ENCODE measurements at places on chromosomes 11 and 22.

- no peak for DNase-seq
Observed at GRCh38 chr11:17277024-17277584, 565 bp downstream of the NUCB2 start.

DNA sequence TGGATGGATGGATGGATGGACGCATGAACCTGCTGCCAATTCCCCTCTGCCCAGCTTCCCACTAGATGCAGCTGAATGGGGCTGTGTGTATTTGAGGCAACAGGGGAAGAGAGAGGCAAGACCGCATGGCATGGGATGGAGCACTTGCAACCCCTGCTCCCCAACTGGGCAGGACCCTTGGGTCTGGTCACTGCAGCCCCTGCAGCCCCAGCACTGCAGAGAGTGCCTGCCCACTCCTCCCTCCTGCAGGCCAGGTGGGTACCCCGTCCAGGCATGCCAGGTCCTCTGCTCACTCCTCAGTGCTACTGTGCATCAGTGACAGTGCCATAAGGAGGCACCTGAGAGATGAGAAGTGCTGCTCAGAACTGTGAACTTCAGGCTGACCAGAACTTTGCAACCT is 40.3 kb downstream of the OSBPL5 start:
- DNase-seq, result peak; percentile 19

- DNase-seq, result no peak
Observed at GRCh38 chr11:122649116-122649515, 6.4 kb upstream of the UBASH3B start.

DNA sequence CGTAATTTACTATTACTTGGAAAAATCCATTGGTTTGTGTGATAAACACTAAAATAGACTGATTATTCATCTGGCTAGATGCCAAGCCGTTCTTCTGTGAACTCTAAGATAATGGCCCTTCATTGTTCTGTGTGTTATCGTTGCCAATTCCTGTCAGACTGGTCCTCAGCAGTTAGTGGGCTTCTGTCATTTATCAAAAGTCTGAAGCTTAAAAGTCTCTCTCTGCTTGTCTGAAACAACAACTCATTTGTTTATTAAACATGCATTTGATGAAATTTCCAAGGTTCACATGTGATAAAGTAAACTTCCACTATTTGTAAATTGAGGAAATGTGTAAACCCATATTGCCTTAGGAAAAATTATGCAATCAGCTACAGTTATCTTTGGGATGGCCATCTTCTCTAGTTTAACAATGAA is 21.1 kb upstream of the RDX start:
- no peak for DNase-seq

- peak; percentile 92 for DNase-seq
Observed at GRCh38 chr11:10304495-10305261, at the start of gene ADM. Gene ADM, plus strand, starts transcription at chr11:10305073. Its CDS starts 628 bp downstream, at chr11:10305701.

GRCh38 chr22:49517211-49517610 is 310.5 kb downstream of the BRD1 start:
- DNase-seq, result no peak

DNA sequence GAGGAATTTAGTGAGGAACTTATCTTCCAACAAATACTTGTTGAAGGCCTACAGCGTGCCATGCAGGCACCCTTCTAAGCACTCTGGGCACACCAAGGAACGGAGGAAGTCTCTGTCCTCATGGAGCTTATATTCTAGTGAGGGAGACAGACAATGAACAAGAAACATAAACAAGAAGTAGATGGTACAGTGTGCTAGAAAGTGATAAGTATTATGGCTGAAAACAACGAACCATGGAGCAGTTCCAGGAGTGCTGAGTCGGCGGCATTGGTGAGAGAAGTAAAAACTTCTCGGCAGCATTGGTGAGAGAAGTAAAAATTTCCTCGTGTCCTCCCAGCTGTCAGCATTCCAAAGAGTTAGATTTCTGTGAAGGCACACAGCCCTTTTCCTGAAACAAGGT is 53.2 kb downstream of the FAM76B start:
- no peak for DNase-seq

DNA sequence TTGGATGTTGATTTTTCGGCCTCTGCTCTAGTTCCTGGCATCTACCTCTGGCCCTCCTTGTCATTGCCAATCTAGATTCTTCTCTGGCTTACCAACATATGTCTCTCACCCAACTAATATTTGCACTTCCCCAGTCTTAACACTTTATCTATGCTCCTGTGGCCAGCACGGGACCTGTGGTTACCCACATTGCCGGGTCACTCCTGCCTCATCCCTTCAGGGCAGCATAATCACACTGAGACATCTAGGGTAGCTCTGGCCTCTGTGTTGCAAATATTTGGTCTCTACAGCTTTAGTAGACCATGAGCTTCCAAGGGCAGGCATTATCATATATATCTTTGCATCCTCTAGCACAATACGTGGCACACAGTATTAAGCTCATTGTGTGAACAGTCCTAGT is 182.0 kb upstream of the ARHGAP20 start:
- no peak for DNase-seq

DNA sequence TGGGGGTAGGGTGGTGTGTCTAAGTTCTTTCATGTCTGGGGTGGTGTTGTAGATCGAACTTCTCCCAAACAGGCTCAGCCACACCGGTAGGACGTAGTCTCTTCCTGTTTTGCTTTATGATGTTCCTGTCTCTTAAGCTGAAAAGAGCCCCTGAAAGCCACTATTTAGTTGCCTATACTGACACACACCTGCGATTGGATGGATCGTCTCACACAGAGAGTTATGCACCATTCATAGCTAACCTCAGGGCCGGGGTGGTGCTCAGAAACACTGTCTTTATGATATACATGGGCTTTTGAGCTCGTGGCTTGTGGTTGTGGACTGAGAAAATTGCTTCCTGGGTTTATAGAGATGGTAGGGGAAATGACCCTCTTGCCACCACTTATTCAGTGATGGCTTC is 137.6 kb downstream of the TEAD1 start:
- DNase-seq, result no peak

GRCh38 chr11:76863196-76863777 is 2.6 kb downstream of the ACER3 start:
- DNase-seq, result no peak

GRCh38 chr22:49948116-49948957 is 12.2 kb upstream of the PIM3 start:
- DNase-seq, result no peak

- no peak for DNase-seq
Observed at GRCh38 chr22:30866811-30867271, 101.7 kb downstream of the MORC2 start.

GRCh38 chr11:101043940-101044339 is 85.7 kb downstream of the PGR start:
- DNase-seq, result no peak

- DNase-seq, result no peak
Observed at GRCh38 chr11:61201476-61201875, 1.8 kb upstream of the PGA3 start.
